Natural killer cell treated with Interleukin-12 subunit alpha and Interleukin-12 subunit beta and Interleukin-15 and Interleukin-18, amount 100 ng/mL, for 72 hours (primary cell): ENCODE measurements at places on chromosomes 1 and 21.
A peak's percentile ranks its signal among the peaks of the same experiment; 100 is the strongest.

DNA sequence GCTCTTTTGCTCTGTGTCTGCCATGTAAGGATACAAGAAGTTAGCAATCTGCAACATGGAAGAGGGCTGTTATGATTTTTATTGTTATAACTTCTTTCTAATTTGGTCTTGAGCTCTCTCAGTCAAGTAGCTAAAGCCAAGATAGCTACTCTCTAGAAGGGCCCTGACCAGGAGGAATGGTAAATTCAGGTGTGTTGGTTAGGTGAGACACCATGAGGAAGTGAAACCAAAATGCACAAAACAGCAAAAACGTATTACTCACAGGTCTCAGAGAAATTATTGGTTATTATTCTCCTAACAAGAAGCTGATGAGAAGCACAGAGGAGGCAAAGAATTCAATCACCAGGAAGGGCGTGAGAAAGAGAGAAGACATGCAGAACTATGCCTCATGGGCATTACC is 51.8 kb upstream of the INSL5 start:
- DNase-seq = no peak
- peaks cover 8% of the 10 kb centered on the region for H3K27me3 ChIP-seq
- H3K27ac ChIP-seq = no peak overlapping the region
- peaks cover 7% of the 10 kb centered on the region for H3K36me3 ChIP-seq

GRCh38 chr1:6185635-6186382 is 5.7 kb upstream of the CHD5 start:
- no peak for DNase-seq
- H3K27ac ChIP-seq = peak overlapping the region; percentile 29
- H3K36me3 ChIP-seq = peaks cover 12% of the 10 kb centered on the region
- H3K27me3 ChIP-seq = peaks cover 12% of the 10 kb centered on the region
- no peak overlapping the region for H3K4me3 ChIP-seq

GRCh38 chr1:7842517-7842916 is 10.3 kb downstream of the UTS2 start:
- peaks cover 21% of the 10 kb centered on the region for H3K36me3 ChIP-seq
- peak; percentile 74 for DNase-seq
- no peaks in the 10 kb centered on the region for H3K27me3 ChIP-seq
- H3K27ac ChIP-seq = no peak overlapping the region
- H3K4me3 ChIP-seq = peak overlapping the region; percentile 20

DNA sequence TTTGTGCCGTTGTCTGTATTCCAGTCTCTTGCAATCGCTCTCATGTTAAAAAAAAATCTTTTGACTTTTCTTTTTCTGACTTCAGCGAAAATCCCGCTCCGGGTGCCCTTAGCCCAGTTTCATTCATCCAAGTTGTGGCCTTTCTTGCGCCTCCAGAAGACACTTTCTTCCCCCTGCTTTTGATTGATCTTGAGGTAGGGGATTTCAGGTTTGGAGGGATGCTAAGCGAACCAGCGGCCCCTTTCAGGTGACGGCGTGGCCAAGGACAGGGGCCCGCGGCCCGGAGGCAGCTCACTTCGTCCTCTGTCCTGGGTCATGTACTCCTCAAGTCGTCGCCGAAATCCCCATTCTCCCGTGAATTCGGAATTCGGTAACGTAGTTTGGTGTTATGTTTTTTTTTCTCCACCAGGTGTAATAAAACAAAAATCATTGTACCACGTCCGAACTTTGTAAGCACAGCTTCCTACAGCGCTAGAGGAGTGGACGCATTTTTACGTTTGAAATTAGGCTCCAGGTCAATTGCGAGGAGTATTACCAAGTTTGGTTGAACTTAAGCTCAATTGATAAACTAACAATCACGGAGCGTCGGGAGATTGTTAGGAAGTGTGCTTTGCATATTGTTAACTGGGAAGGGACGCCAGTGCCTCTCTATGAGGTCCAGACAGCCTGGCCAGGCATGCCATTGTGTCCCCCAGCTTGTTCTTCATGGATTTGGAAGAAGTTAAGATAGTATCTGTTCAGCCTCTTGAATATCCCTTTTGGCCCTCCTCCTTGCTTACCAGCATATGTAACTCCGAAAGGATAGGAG is 1.1 kb downstream of the MRPS6 start:
- H3K27ac ChIP-seq = peak overlapping the region; percentile 92
- no peak for DNase-seq
- peaks cover 39% of the 10 kb centered on the region for H3K36me3 ChIP-seq
- H3K4me3 ChIP-seq = peak overlapping the region; percentile 95
- H3K27me3 ChIP-seq = no peaks in the 10 kb centered on the region
- peaks cover 62% of the 10 kb centered on the region for H3K4me1 ChIP-seq

DNA sequence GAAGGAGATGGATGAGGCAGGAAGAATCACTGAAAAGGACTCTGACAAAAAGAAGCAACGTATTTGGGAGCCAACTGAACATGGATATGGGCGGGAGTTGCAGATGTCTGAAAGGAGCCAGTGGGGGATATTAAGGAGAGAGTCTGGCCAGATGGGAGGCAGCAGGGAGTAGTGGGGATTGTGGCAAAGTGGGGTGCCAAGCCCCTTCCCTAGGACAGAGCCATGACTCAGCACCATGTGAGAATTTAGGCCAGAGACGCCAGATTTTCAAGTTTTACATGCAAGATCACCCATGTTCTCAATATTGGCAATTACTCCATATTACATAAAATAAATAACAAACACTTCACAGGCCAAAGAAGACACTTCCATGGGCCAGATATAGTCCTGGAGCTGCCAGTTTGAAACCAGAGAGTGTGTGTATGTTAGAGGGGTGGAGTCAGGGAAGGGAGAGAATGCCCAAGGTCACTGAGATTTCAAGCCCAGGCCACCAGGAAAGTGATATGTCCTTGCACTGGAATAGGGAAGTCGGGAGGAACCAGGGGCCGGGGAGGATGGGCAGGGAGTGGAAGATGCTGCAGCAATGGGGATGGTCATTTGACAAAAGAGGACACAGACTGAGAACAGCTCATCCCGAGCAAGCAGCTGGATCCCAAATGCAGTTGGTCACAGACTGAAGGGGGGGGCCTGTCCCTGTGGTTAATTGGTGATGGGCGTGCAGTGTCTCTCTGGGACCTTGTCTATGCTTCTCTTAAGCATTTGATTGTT is 23.5 kb downstream of the TMEM51 start:
- no peaks in the 10 kb centered on the region for H3K36me3 ChIP-seq
- H3K27me3 ChIP-seq = peaks cover 27% of the 10 kb centered on the region
- peaks cover 8% of the 10 kb centered on the region for H3K4me1 ChIP-seq
- no peak overlapping the region for H3K27ac ChIP-seq

DNA sequence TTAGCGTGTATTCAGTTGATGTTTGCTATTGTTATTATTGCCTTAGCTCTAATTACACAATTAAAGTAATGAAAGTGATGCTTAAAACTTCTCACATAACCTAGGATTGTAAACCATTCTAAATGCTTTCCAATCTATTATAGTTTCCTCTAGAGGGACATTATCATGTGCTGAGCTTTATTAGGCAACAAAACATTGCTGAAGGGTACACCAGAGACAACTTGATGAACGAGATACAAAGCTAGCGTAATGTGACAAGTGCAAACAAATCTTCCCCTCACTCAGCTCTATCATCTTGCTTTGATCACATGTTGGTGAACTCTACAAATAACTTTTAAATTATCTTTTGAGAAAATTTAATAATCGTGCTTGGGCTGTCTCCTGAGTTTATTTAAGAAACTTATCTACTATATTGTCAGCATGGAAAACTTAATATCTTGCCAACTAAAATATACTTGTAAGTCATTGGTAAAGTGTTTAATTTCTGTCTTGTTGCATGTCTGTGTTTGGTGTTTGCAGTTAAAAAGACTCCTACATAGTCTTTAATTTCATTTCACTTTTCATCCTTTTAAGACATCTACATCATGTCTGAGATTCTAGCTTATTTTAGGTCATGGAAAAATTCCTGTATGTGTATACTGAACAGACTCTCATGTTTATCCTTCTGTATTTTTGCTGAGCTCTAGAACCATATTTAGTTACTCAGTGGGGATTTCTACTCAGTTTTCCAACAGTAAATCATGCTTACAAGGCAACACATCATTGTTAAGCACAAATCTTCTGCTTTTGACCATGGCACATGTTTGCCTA is 104.2 kb upstream of the ADAMTS5 start:
- H3K4me1 ChIP-seq = no peaks in the 10 kb centered on the region
- no peak overlapping the region for H3K4me3 ChIP-seq
- H3K27ac ChIP-seq = no peak overlapping the region
- no peaks in the 10 kb centered on the region for H3K27me3 ChIP-seq

DNA sequence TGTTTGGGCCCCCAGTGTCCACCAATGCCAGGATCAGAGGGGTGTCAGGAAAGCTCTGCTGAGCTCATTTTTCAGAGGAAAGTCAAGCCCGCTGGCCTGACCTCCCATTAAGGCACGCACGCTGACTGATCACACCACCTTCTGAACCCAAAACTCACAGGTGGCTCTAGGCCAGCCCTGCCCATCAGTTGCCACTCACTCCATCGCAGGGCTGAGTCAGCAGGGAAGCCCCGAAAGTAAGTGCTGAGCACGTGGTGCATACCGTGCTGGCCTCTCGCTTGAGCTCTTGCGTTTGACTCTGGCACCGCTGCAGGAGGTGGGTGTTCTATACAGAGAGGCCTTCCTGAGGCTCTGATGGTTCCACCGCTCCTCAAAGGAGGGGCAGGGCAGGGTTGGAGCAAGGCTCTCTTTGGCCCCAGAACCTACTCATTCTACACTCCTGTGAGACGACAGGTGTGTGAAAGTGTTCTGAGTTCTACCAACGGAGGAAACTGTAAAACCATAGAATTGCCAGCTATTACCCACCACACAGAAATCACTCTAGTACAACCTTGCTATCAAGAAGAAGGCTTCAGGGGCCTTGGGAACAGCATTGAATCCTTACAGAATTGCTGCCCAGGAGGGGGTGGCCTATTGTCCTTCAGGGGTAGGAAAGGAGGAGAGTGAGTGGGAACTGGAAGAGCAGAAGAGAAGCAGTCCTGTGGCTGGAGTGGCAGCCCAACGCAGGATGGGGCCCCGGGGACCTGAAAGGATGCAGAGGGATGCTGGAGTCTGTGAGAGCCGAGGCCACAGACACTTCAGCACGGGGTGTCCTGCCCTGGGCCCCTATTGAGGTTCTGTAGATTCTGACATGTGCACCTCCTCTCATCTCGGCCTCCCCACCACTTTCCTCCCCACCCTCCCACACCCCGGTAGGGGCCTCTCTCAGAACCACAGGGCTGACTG is 214.7 kb upstream of the EDN2 start:
- DNase-seq = no peak
- peak overlapping the region; percentile 15 for H3K27ac ChIP-seq
- no peaks in the 10 kb centered on the region for H3K27me3 ChIP-seq
- H3K4me3 ChIP-seq = no peak overlapping the region
- no peaks in the 10 kb centered on the region for H3K36me3 ChIP-seq
